Endothelial cell of umbilical vein (primary cell): ENCODE measurements at places on chromosomes 1 and 21.

DNA sequence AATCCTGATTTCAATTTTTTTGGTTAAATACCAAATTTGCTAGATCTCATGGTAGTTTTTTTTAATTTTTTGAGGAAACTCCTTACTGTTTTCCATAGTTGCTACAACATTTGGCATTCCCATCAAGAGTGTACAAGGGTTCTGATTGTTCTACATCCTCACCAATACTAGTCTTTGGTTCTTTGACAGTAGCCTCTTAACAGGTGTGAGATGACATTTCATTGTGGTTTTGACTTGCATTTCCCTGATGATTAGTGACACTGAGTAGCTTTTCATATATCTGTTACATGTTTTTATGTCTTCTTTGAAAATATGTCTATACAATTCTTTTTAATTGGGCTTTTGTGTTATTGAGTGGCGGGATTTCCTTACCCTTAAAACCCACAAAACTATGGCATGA, 20.9 kb upstream of the RGS13 start:
- H3K4me1 ChIP-seq, result peaks cover 2% of the 10 kb centered on the region
- no peak overlapping the region for H3K4me3 ChIP-seq
- DNase-seq, result no peak
- no peak overlapping the region for H3K27ac ChIP-seq
- no peaks in the 10 kb centered on the region for H3K36me3 ChIP-seq

DNA sequence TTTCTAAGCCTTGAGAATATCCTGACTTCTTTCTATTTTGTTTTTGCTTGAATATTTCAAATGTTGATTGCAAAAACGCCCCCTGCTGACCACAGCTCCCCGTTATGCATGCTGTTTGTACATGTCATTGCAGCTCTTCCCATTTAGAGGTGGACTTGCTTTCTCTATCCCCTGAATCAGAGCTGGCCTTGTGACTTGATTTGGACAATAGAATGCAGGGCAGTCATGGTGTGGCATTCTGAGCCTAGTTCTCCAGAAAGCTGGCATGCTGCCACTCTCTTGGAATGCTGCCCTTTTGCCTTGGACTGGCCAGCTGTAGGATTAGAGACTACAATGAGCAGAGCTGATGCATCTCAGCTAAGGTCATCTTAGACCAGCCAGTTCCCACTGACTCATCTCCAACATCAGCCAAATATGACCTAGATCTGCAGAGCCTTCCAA, 1561.5 kb downstream of the MRPL39 start:
- no peak overlapping the region for H3K4me3 ChIP-seq
- peaks cover 15% of the 10 kb centered on the region for H3K4me1 ChIP-seq
- H3K27me3 ChIP-seq, result no peaks in the 10 kb centered on the region
- H3K27ac ChIP-seq, result peak overlapping the region; percentile 55

- no peak for DNase-seq
- H3K4me1 ChIP-seq, result peaks cover 10% of the 10 kb centered on the region
- H3K36me3 ChIP-seq, result no peaks in the 10 kb centered on the region
- H3K4me3 ChIP-seq, result no peak overlapping the region
- no peak overlapping the region for H3K27ac ChIP-seq
Measured at GRCh38 chr1:162903246-162903645, 42.3 kb upstream of the CCDC190 start.

- no peak for DNase-seq
- H3K36me3 ChIP-seq, result no peaks in the 10 kb centered on the region
- H3K27ac ChIP-seq, result no peak overlapping the region
- no peaks in the 10 kb centered on the region for H3K4me1 ChIP-seq
- H3K27me3 ChIP-seq, result no peaks in the 10 kb centered on the region
- H3K4me3 ChIP-seq, result no peak overlapping the region
Measured at GRCh38 chr1:116470671-116471070, 97.6 kb downstream of the ATP1A1 start.

DNA sequence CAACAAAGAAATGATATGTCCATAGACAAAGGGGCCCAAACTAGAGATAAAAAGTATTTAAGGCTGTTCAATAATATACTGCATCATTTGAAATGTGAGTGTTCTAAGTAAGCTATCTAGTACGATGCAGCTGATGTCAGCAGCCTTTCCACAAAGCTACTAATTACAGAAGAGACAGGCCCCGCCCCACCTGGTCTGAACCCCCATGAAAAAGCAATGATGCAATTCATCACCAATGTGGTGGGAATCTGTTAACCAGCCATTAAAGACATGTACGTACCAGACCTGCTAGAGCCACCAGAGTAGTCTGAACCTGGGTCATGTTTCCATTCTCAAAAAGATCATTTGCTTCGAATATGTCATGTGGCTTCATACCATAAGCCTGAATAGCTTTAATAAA, 25.1 kb downstream of the CNN3 start:
- H3K27me3 ChIP-seq, result no peaks in the 10 kb centered on the region
- no peak for DNase-seq
- H3K36me3 ChIP-seq, result peaks cover 48% of the 10 kb centered on the region
- H3K4me3 ChIP-seq, result no peak overlapping the region

DNA sequence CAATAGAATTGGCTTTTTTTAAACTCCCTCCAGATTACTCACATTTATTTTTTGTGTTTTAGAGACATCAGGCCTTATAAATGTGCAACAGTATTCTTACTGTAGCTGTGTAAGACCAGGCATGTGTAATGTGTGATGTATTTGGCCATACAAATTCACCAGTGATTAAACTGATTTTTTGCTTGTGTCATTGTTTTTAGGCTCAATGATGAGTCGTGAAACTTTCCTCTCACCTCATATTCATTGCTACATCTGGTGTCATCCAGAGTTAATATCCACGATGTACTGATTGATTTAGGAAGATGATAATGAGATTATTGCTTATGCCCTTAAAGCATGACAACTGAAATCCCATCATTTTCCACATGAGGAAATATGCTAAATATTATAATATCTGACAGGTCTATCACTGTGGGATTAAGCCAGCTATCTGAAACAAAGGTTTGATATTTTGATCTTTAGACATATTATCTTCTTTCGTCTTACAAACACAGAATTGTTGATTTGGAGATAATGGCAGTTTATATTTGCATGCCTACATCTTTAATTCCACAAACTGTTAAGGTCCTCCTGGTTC, 487.9 kb downstream of the PTBP2 start:
- no peaks in the 10 kb centered on the region for H3K36me3 ChIP-seq
- H3K27me3 ChIP-seq, result no peaks in the 10 kb centered on the region
- no peak for DNase-seq
- H3K27ac ChIP-seq, result no peak overlapping the region

DNA sequence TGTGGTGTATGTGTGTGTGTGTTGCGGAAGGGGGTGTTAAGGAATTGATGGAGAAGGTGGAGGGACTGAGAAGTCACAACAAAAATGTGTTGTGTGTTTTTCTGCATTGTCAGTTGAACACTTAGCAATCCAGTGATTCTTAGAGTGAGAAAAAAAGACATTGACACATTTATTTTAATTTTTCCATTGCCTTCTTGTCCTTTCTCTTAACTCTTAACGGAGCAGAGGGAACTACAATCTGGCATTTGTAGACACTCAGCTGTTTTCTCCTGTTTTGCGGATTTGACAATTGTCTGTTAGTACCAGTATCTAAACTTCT, 725 bp downstream of the C1orf53 start:
- peaks cover 6% of the 10 kb centered on the region for H3K27me3 ChIP-seq
- peaks cover 14% of the 10 kb centered on the region for H3K4me1 ChIP-seq
- H3K36me3 ChIP-seq, result no peaks in the 10 kb centered on the region

- no peak overlapping the region for H3K4me3 ChIP-seq
- peaks cover 31% of the 10 kb centered on the region for H3K4me1 ChIP-seq
- no peaks in the 10 kb centered on the region for H3K27me3 ChIP-seq
- H3K27ac ChIP-seq, result no peak overlapping the region
Measured at GRCh38 chr1:92538048-92538412, 51.3 kb upstream of the GFI1 start.

GRCh38 chr1:201954263-201955008, 867 bp upstream of the TIMM17A start:
- peaks cover 3% of the 10 kb centered on the region for H3K36me3 ChIP-seq
- H3K27ac ChIP-seq, result peak overlapping the region; percentile 71
- peak overlapping the region; percentile 60 for H3K4me3 ChIP-seq
- DNase-seq, result no peak
- no peaks in the 10 kb centered on the region for H3K27me3 ChIP-seq
- H3K4me1 ChIP-seq, result peaks cover 10% of the 10 kb centered on the region

DNA sequence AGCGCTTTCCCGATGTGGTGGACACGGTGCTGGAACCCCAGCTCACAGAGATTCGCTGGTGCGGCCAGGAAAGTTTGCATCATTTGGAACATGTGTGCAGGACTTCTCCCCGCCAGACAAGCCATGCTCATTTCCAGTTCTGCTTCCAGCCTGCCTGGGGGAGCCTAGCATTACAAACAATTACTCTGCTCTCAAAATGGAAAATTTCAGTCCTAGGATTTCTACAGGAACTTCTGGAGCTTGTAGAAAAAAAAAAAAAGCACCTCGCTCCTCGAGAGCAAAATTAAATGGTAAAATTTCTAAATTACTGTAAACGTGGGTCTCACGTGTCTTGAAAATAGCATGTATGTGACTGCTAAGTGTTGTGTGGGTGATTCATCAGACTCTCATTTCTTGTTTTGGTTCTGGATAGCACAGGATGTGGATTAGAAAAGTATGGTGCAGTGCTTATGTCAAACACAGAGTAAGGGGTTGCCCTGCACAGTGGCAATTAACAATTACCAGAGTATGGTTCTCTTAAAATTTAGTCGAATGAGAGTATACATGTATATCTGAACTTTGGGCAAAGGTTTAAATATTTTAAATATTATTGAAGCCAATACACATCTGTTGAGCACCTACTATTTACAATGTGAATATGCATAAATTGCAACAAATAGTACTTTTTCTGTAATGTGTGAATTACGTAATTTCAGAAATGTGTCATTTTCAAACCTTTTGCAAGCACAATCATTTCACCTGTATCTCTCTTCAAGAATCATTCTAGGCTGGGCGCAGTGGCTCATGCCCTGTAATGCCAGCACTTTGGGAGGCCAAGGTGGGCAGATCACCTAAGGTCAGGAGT, 61.8 kb upstream of the PTGFRN start:
- peak; percentile 78 for DNase-seq
- H3K27ac ChIP-seq, result peak overlapping the region; percentile 55
- no peaks in the 10 kb centered on the region for H3K36me3 ChIP-seq

DNA sequence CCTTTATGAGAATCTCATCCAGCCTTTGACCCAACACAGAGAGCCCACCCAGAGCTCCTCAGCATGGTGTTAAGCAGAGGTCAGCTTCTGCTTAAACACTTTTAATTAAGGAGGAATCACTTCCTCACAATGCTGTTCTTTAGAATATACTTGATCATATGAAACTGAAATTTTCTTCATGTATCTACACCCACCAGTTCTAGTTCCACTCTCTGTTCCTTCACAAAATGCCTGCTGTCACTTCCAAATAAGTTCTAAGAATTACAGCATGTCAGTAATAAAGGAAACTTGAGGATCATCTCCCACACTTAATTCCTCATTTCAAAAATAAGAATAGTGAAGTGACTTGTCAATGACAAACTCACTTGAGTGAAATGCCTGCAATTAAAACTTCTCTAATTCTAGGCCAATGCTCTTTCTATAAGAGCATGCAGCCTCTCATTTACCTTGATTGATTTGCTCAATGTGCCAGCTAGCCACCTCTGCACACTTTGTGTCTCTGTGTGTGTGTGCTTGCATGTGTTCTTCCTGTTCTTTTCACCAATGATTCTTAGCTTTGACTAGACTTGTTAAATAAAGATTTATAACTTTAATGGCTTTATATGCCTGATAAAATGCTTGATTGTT, 356.3 kb downstream of the PLPP3 start:
- H3K4me1 ChIP-seq, result no peaks in the 10 kb centered on the region
- no peaks in the 10 kb centered on the region for H3K36me3 ChIP-seq
- H3K27ac ChIP-seq, result no peak overlapping the region
- DNase-seq, result no peak
- H3K27me3 ChIP-seq, result no peaks in the 10 kb centered on the region

GRCh38 chr1:117363571-117364048, 3.6 kb upstream of the MAN1A2 start:
- H3K36me3 ChIP-seq, result no peaks in the 10 kb centered on the region
- peaks cover 18% of the 10 kb centered on the region for H3K4me1 ChIP-seq
- H3K27ac ChIP-seq, result no peak overlapping the region
- no peaks in the 10 kb centered on the region for H3K27me3 ChIP-seq
- DNase-seq, result no peak
- H3K4me3 ChIP-seq, result no peak overlapping the region

DNA sequence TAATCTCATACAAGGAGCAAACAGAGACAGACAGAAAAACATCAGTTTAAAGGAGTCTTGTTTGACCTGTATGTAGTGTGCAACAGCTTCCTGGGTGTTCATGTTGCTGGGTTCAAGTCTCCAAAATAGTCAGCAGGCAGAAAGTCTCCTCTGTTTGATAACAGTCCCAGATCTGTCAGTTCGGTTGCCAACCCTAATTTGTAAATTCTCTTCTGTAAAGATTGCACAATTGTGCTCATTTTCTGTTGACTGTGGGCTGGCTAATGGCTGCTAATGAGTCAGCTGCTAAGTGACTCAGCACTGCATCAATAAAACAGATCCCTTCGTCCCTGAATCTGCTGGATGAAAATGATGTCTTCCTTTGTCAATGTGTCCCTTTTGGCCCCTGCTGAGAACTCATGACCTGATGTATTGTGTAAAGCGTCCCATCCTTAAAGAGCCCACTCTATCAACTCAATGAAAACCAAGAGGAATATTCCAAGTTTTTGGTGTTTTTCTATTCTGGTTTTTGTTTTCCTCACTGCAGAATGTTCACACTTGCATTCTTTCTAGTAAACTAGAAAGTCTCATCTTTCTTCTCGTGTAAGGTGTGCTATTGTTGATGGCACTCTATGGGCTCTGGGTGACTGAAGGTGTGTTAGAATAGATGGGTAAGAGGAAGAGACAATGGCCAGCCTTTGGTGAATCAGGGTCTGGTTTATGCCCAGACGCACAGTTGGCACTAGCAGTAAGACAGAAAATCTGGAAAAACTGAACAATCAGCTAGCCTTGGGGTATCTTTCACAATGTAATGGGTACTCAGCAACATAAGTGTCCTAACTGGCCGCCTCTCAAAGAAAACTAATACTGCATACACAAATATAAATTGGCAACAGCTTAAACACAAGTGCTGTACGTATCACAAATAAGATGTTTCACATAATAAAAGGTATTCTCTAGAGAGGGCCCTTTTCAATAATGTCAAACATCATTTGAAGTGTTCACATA, 75.1 kb upstream of the SIPA1L2 start:
- peak; percentile 75 for DNase-seq
- H3K27ac ChIP-seq, result peak overlapping the region; percentile 51
- no peak overlapping the region for H3K4me3 ChIP-seq
- H3K27me3 ChIP-seq, result no peaks in the 10 kb centered on the region
- H3K4me1 ChIP-seq, result peaks cover 21% of the 10 kb centered on the region
- H3K36me3 ChIP-seq, result no peaks in the 10 kb centered on the region

GRCh38 chr1:199298825-199299224, 660.0 kb downstream of the PTPRC start:
- H3K36me3 ChIP-seq, result no peaks in the 10 kb centered on the region
- no peaks in the 10 kb centered on the region for H3K27me3 ChIP-seq
- no peak overlapping the region for H3K4me3 ChIP-seq
- DNase-seq, result no peak
- no peak overlapping the region for H3K27ac ChIP-seq
